Activated CD4-positive, alpha-beta T cell treated with anti-CD3 and anti-CD28 coated beads for 1 hour (primary cell): ENCODE measurements at places on chromosomes 3 and 15.

- DNase-seq: no peak
Measured at GRCh38 chr15:99403597-99403996, 152.3 kb downstream of the LRRC28 start.

- no peak for DNase-seq
Measured at GRCh38 chr15:101179341-101180153, 72.3 kb downstream of the CHSY1 start.

GRCh38 chr3:134799393-134799792, 4.3 kb downstream of the EPHB1 start:
- DNase-seq: no peak

DNA sequence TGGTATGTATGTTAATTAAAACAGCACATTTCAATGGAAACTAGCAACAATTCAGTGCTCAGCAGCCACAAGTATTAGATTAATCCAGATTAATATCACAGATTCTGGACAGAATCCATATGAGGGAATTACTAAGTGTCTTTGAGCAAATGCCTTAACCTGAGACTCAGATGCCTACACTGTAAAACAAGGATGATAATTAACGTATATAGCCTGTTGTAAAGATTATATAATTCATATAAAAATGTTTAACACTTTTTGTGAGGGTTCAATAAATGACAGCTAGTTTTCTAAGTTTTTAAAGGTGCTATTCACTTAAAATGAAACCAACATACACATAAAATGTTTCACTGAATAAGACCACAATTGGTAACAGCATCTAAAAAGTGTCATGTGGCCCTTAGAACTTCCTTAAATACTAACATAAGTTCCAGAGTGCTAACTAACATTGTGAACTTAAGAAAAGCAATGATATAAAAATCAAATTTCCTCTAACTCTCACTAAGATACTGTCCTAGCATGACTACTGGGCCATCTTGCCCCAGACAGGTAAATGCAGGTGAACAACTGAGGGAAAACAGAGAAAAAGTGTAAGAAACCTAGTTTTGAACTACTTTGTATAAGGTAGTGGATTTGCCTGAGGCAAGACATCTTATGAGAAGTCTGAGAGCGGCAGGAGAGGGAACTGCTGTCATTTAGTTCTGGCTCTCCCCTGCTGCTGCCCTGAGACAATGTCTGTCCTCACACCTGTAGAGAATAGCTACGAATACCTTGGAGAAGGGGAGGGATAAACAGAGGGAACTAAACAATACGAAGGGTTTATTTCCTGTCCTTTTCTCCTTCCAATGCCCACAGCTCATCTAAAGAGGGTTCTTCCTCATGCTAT, 151.3 kb downstream of the ADAM10 start:
- DNase-seq: no peak

DNA sequence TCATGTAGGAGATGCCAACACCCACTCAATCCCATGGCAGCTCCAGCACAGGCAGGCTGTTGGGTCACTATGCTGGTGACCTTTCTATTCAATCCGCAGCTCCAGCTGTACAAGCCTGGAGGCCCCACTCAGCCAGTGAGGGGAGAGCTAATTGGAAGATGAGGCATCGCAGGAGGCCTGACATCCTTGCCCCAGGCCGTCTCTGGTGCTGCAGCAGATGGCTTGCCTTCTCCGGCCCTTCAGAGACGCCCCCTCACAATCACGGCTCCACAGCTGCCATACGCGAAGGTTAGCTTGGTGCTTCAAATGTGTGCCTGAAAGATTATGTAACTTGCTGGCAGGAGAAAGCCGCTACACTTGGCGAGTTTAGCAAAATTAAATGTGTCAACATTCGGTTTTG, 104.2 kb upstream of the CLSTN2 start:
- DNase-seq: no peak

GRCh38 chr15:73873456-73873855, at the start of gene TBC1D21:
Gene TBC1D21 (plus strand): TSS chr15:73873564. CDS start chr15:73873710, 146 bp downstream.
- no peak for DNase-seq

DNA sequence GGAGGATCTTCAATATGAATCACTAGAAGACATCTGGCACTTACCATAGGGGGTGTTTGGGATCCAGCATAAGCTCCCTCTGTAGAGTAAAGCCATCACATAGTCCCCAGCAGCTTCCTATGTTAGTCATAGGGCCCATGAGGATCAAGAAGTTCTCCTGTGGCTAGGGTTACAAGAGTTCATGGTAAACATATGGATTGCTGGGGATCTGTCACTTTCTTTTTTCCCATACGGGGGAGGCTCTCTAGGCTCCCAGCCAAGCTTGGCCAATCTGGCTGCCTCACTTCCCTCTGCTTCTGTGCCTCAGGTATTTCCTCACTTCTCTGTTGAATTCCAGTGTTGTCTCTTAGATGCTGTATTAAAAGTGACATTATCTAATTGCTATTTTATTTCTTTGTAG, 597.9 kb downstream of the PDCD6IP start:
- DNase-seq: no peak

- DNase-seq: no peak
Measured at GRCh38 chr3:192899540-192899982, 18.1 kb downstream of the MB21D2 start.

DNA sequence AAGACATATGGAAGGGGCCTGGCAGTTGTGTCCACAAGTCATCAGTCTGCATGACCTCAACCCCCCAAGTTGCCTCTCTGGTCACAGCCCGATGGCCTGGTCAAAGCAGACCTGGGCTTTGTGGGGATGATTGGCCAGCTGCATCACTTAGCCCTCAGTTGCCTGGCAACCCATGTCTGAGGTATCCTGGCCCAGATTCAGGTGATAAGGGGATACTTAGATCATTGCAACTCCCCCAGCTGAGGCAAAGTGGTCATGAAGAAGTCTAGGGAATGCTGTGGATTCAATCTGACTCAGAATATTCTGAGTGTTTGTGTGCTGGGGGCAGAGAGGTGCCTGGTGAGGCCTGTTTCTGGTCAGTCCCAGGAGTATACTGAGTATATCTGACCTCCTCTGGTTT, 5.0 kb downstream of the GPR156 start:
- no peak for DNase-seq
